ENCODE measurements at places on chromosomes 2 and 18.
A peak's percentile ranks its signal among the peaks of the same experiment; 100 is the strongest.

DNA sequence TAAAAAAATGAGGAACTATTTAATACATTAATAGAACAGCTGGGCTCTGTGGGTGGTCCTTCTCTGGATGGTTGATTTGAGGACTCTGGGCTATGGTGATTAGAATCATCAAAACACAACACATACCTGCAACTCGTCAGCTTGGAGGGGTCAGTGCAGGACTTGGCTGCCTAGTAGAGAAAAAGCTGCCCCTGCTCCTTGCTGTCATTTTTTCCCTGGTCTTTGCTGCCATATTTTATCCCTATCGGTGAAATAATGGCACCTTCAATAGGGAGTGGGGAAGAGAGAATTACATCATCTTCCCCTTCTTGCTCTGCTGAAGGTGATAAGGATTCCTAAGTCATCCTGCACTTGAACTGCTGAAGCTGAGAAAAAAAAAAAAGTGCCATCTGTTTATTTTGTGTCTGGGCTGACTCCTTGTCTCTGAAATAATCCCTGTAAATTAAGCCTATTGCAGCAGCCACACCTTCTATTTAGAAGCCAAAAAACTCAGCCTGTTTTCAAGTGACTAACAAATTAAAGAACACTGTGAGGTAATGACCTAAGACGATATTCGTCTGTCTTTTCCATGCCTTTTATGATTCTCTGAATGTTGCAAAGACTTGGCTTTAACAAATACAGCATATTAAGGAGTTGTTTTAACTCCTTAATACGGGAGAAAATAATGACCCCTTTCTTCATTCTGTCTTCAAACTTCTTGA, 89.3 kb downstream of the ACVR1 start:
- DNase-seq, result no peak

- DNase-seq, result no peak
Measured at GRCh38 chr18:49944663-49945062, 131.3 kb upstream of the ACAA2 start.

- no peak for DNase-seq
Measured at GRCh38 chr2:233650981-233651380, 14.7 kb downstream of the UGT1A10 start.

- no peak for DNase-seq
Measured at GRCh38 chr2:172082944-172083627, 2.2 kb upstream of the DLX1 start.

- DNase-seq, result no peak
Measured at GRCh38 chr2:136126421-136126926, 8.5 kb upstream of the CXCR4 start.

GRCh38 chr2:46552079-46552478, 72.7 kb downstream of the TMEM247 start:
- no peak for DNase-seq

DNA sequence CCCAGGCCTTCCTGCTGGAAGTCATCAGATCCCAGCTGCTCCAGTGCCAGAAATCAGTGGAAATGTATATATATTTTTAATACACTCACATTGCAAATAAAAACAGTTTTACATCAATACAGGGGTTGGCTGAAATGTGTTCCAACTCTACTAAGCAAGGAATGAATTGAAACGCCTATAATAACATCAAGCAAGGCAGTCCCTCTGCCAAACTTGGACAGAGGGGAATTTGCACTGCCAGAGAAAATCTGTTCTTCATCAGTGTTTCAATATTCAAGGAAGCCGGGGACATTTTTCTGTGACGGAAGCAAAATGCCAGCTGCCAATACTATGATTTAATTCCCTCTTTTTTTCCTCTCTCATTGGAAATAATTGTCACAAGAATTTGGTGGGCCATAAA, 335.3 kb downstream of the TNS1 start:
- DNase-seq, result no peak

DNA sequence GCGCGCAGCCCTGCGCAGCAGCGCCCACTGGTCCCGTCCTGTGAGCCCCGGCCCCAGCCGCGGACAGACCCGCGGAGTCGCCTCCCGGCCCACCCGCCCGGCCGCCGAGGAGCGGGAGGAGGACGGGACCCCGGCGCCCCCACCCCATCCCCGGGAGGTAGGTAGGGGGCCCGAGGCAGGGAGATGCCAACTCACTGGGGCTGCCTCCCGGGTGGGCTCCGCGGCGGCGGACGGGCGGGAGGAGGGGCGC, 160 bp downstream of the SPTBN1 start:
- no peak for DNase-seq

- DNase-seq, result no peak
Measured at GRCh38 chr2:164599954-164600589, 21.2 kb downstream of the GRB14 start.

DNA sequence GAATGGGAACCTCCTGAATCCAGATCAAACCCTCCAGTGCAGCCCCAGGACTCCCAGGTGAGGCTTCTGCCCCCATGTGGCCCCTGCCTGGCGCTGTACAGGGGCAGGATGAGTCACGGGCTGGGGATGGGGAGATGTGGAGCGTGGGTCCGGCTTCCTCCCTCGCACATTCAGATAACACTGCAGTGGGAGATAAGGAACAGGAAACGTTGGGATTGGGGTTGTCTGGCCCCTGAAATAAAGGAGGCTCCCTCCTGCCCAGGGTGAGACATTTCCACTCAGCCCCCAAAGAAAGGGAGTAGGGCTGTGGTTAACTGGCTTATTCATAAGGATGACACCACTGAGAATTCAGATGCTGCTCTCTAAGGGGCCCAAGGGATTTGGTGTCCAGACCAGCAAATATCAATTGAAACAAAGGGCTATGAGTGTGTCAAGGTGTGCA, 30.7 kb downstream of the IGFBP5 start:
- no peak for DNase-seq

- DNase-seq, result no peak
Measured at GRCh38 chr2:170829036-170829435, 12.3 kb downstream of the GAD1 start.

DNA sequence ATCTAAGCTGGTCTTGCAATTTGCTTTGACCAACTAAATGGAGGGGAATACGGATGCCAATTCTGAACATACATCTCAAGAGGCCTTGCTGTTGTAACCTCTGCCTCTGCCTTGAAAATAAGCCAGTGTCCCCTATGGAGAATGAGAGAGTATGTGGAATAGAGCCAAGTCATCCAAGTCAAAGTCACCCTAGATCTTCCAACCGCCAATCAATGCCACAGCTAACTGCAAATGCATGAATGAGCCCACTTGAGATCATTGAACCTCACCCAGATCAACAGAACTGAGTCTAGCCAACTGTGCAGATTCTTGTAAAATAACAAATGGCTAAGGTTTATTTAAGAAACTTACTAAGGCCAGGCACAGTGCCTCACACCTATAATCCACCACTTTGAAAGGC, 139.8 kb upstream of the TANK start:
- DNase-seq, result no peak

- no peak for DNase-seq
Measured at GRCh38 chr2:229719926-229720647, 5.7 kb upstream of the DNER start.

DNA sequence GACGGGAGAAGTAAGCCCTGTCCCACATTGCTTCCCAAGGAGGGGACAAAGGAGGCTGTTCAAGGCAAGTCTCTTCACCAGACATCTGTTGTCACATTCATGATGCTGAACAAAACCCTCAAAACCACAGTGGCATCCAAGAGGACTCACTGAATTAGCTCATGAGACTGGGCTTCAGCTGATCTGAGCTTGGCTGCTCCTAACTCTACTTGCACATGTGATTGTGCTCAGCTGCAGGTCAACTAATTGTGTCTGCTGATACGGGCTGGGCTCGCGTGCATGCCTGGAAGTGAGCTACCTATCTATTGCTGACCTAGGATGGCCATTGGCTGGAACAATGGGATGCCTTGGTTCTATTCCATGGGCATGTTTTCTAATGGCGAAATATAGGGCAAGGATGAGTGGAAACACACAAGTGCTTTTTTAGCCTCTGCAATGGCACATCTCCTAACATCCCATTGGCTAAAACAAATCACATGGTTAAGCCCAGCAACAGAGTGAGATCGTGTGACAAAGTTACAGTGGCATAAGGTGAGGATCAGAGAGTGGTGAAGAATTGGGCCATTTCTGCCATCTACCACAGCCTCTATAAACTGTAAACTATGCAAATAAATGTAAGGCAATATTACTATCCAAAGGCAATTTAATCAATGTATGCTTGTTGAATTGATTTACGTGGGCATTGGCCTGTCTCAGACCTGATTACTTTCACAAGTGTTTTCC, 52.9 kb upstream of the CAPN13 start:
- DNase-seq, result peak; percentile 8

DNA sequence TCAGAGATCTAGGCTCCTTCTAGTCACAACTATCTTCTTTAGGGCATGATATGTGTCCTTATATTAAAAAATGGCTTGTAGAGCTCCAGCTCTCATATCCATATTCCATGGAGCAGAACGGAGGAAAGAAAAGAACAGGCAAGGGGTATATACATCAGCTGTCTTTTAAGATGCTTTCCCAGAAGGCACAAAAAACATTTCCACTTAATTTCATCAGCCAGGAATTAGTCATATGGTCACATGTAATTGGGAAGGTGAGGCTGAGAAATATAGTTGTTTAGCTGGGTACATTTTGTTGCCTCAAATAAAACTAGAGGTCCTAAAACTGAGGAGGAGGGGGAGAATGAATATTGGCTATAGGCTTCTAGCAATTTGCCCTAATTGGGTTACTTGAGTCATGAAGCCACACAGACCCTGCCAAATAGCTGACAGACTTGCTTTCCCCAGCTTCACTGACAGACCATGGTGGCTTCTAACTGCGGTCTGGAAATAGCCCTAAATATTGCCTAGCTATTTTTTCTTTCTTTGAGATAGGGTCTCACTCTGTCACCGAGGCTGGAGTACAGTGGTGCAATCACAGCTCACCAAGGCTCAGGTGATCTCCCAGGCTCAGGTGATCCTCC, 20.0 kb downstream of the MAIP1 start:
- DNase-seq, result no peak

DNA sequence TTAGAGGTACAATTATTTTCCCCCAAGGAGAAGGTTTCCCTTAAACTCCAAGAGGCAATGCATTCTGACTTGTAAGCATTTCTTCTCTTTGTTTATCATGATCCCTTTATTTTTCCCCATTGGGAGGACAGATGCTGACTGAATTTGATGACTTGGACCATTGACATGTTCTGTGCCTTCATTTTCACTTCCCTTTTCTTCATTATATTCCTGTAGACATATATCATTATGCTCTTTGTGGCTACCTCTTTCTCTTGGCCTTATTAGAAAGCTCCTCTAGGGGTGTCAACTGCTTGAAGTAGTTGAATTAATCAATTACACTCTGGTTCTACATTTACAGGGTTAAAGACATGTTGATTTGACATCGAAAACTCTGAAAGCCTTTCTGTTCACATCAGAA, 330.0 kb upstream of the DCC start:
- no peak for DNase-seq

GRCh38 chr2:209368406-209368805, 55.4 kb upstream of the MAP2 start:
- no peak for DNase-seq

- DNase-seq, result no peak
Measured at GRCh38 chr18:23456835-23457234, 3.7 kb downstream of the RIOK3 start.

DNA sequence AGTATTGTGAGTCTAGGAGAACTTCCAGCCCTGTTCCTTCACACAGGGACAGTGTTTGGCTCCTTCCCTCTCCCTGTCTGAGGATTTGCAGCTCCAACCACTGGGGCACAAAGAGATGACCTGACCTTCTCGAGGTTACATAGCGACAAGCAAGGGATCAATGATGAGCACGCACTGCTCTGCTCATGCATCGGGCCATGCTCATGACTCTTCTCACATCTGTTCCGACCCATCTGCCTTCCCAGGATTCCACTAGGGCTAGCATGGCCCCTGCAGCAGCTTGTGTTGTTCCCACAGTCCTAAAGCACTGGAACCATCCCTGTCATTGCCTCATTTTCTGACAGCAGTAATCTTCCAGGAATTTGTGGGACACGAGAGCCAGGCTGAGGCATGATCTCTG, 78.8 kb upstream of the ARHGAP28 start:
- DNase-seq, result no peak

- no peak for DNase-seq
Measured at GRCh38 chr2:52210161-52210560, 1178.2 kb upstream of the NRXN1 start.

DNA sequence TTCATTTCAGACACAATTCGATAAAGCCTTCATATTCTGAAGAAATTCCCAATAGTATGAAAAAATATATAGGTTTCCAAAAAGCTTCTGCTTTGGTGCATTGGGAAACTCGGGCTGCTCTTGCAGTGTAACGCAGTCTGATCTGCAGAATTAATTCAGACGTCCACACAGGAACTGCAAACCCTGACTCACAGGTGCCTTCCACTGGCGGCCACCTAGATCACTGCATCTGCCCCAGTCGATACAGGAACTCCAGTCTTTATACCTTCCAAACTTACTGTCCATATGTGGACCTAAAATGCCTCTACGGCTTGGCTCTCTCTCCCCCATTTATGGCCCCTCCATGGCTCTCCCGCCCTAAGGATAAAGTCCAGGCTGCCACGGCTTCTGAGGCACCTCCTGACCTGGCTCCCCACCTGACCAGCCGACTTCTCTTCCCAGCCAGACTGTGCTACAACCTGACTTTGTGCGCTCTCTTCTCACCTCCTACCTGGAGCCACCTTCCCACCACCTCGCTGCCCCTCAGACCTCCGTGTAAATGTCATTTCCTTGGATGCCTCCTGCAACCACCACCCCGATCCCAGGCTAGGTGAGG, 39.7 kb downstream of the L3MBTL4 start:
- no peak for DNase-seq

GRCh38 chr2:84896567-84896966, 8.9 kb upstream of the TMSB10 start:
- no peak for DNase-seq

GRCh38 chr2:28360058-28360717, 32.5 kb upstream of the FOSL2 start:
- DNase-seq, result no peak

GRCh38 chr2:83481436-83481835, 977.6 kb downstream of the SUCLG1 start:
- DNase-seq, result no peak

DNA sequence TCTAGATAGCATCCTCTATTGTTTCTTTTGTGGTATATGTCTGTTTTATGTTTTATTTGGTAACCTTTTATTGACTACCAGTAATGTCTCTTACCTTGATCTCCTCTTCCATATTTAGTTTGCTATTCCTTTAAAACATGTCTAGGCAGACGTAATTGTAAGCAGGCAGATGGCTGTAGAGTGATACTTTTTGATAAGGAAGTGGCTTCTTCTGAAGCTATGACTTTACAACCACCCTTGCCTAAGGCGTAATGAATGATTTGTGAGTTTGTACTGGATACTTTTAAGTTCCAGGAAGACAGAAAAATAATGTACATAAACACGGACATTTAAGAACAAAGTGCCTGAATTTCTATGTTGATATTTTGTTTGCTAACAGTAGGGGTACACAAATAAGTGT, 85.6 kb downstream of the ZNF804A start:
- no peak for DNase-seq

DNA sequence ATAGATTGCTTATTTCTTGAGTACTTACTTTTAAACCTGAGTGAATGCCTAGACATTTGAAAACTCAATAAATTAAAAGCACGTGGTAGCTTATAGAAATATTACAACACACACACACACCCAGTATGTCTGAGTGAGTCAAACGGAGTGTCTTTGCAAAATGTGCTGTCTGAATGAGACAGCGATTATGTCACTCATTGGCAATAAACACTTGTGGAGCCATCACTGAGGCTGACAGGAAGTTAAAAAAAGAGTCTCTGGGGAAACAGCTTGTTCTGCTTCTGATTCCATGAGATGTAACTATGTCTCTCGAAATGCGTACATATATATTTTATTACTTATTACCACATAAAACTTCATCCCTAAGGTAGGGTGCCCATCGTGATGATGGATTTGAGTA, 22.3 kb upstream of the VPS4B start:
- DNase-seq, result peak; percentile 8

GRCh38 chr2:44579837-44580230, 218.1 kb downstream of the CAMKMT start:
- DNase-seq, result no peak

All from Ammon's horn (tissue), 1 donor.